ENCODE measurements at places on chromosomes 3 and 15. TPM values are rescaled to one million over a fixed set of nuclear protein-coding genes. Genes with fewer than 3 reads are reported as not detected.
A peak's percentile ranks its signal among the peaks of the same experiment; 100 is the strongest.

The RUBCN gene
- 10.4 TPM for polyA plus RNA-seq

DNA sequence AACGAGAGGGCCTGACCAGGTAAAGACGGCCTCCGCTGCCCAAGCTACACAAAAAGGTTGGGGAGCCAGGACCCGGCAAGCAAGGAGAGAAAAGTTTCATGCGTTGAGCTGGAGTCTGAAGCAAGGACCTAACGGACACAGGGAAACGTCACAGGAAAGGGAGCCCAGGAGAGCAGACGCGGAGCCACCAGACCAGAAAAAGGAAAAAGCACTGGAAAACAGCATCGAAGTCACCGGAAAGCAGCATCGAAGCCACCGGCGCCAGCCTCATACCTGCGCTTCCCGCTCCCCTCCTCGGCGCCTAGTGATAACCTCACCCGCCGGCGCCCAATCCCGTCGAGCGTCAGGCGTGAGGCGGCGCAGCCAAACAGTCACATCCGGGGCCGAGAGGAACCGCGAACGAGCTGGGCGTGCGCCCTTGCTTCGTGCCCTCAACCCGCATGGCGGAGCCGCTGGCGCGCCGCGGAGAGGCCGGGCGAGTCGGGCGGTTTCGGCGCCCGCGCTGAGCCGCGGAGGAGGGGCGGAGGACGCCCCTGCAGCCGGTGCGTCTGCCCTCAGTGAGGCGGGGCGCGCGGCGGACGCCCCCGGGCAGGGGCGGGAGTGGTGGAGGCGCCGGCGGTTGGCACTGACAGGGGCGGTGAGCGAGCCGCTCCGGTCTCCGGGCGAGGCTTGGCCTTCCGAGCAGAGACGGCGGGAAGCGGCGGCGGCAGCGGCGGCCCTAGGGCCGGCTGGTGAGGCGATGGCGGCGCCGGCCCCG, at the start of the genes FBXO45 and WDR53:
Gene FBXO45, plus strand, starts transcription at position 415 of the 757 bp plus-strand sequence. Its CDS starts 325 bp downstream, at position 740.
Gene WDR53, minus strand, starts transcription at position 309 of the 757 bp plus-strand sequence. CDS start 7,079 bp downstream, outside the sequence.
- DNase-seq, result peak; percentile 86

DNA sequence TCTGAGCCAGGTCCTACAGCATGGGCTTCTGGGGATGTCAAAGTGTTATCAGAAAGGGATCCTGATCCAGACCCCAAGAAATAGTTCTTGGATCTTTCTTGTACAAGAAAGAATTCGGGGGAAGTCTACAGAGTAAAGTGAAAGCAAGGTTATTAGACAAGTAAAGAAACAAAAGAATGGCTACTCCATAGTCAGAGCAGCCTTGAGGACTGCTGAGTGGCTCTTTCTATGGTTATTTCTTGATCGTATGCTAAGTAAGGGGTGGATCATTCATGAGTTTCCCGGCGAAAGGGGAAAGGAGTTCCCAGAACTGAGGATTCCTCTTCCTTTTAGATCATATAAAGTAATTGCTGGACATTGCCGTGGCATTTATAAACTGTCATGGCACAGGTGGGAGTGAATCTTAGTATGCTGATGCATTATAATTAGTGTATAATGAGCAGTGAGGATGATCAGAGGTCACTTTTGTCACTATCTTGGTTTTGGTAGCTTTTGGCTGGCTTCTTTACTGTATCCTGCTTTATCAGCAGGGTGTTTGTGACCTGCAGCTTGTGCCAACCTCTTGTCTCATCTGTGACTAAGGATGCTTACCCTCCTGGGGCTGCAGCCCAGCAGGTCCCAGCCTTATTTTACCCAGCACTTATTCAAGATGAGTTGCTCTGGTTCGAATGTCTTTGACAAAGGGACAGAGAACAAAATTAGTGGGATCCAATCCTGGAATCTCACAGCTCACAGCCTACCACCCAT, 41.0 kb downstream of the CRYGS start:
- no peak for DNase-seq

The PLOD2 gene
- 171 TPM for polyA plus RNA-seq

The ARNT2 gene
- 67.9 TPM for polyA plus RNA-seq

DNA sequence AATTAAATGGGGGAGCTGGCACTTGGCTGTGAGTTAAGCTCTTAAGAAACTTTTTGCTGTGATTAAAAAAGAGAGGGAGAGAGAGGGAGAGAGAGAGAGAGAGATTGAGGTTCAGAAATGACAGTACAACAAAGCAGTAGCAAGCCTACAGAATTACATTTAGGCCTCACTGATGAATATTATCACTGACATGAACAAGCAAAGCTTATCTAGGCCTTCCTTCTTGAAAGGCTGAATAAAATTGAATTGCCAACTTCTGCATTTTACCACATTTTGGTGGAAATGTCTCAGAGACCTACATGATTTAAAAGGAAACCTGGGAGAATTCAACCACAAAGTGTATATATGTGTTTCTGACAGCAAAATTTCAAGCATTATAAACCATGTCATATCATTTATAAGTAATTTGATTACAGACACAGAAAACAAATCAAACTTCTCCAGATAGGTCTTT, 530.8 kb downstream of the SOX2 start:
- no peak for DNase-seq

The LINGO1 gene
- 16.6 TPM for polyA plus RNA-seq

DNA sequence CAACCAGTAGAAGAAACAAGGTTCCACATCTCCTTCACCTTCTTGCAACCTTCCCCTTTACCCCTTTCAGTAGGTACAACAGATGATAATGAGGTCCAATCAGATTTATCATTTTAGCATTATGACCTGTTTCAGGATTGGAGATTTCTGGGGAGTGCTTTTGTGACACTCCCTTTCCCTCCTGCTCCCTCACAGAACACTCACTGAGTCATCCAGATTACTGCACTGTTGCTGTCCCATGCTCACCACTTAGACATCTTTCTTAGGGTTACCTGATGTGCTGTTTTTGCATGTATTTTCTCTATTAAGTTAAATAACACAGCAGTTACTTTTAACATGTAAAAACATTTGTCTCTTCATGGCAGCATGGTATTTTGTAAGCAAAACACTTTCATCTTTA, 118.5 kb downstream of the MFSD1 start:
- no peak for DNase-seq

The ZNF80 gene
- polyA plus RNA-seq, result not detected

- DNase-seq, result no peak
Measured at GRCh38 chr3:15315003-15315402, 17.4 kb downstream of the SH3BP5 start.

- no peak for DNase-seq
Measured at GRCh38 chr3:164200053-164200823, 878.1 kb downstream of the SI start.

DNA sequence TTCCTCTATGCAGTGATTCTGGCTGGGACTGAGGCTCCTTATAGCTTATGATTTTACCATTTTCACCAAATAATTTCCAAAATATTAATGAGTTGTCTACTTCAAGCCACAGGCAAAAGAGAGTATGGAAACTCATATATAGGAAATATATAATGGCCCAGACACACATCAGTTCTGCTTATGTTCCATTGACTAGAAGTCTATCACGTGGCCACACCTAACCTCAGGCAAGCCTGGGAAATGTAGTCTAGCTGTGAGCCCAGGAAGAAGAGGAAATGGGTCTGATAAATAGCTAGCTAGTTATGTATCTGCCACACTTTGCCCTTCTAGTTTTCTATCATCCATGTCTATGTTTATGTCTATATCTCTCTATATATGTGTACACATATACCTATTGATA, 195.1 kb downstream of the OTOL1 start:
- DNase-seq, result no peak

- no peak for DNase-seq
Measured at GRCh38 chr3:183695569-183696364, 1.8 kb upstream of the YEATS2 start.

Measured in right renal cortex interstitium (tissue), 3 donors.